Stimulated activated CD4-positive, alpha-beta T cell treated with anti-CD3 and anti-CD28 coated beads, Interleukin-2, amount 100 ng/mL, for 4 hours (primary cell): ENCODE measurements at places on chromosomes 3 and 15.

GRCh38 chr3:144774897-144775296 is 803.3 kb downstream of the DIPK2A start:
- no peak for DNase-seq

GRCh38 chr3:192408007-192408646 is 319.2 kb downstream of the FGF12 start:
- DNase-seq, result no peak

DNA sequence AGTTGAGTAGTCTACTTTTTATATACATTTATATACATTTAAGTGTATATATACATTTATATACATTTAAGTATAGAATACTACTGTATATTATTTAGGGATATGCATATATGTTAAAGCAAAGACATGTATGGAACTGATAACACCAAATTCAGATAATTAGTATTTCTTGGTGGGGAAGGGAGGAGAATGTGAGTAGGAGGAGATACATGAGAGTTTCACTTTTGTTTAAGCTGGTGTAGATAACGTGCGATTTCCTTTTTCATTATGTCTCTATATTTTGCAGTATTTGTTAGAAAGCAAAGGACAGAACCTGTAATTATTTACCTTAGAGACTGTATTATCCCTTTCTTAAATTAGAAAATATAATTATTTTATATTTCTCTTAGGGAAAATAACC is 16.6 kb upstream of the NIT2 start:
- DNase-seq, result no peak

DNA sequence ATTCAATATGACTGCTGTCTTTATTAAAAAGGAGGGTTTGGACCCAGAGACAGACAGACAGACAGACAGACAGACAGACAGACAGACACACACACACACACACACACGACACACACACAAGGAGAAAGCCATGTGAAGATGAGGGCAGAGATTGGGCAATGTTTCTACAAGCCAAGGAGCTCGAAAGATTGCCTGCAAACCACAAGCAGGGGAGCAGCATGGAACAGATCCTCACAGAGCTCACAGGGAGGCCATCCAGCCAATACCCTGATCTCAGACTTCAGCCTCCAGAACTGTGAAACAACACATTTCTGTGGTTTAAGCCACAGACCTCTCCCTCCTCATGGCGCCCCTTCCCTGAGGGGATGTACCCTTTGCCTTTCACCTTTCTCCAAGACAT is 35.8 kb upstream of the ABHD2 start:
- no peak for DNase-seq

- DNase-seq, result no peak
Measured at GRCh38 chr3:169147238-169148008, 516.1 kb downstream of the MECOM start.

GRCh38 chr3:52190294-52191074 is 7.5 kb upstream of the ALAS1 start:
- DNase-seq, result no peak
